HepG2 (cell line): ENCODE measurements at places on chromosomes 12 and 14.
A peak's percentile ranks its signal among the peaks of the same experiment; 100 is the strongest.

- no peak for DNase-seq
Measured at GRCh38 chr14:39861229-39861600, 429.0 kb upstream of the FBXO33 start.

DNA sequence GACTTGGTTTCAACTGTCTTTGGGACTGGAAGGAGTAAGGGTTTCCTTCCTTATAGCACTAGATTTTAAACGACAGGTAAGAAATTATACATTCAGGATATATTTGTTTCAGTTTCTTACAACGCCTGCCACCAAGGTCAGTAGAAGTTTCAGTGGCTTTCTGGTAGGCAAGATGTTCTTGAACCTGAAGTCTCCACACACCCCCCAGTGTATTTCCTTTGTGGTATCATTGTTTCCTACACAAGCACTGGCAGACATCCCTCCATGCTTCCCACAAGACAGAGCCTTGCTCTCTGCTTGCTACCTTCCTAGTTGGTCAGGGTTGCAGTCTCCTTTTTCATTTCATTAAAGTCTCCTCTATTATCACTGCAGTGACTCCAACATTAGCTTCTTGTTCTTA lies 283.1 kb downstream of the FLRT2 start:
- DNase-seq, result no peak

GRCh38 chr12:25151476-25151875 lies 43.5 kb downstream of the DNAI7 start:
- DNase-seq, result no peak

DNA sequence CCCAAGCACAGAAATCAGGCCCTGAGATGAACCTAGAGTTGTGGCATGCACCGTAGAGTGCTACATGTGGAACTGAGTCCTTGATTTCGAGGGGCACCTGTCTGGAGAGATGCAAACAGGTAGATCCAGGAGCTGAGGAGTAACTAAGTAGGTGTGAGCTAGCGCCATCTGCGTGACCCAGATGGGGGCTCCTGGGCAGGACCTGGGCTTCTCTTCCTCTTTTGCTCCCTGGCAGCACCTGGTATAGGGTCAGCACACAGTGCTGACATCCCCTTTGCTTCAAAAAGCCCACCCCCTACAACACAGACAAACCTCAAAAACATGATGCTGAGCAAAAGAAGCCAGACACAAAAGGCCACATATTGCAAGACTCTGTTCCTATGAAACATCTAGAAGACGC lies 65.8 kb downstream of the PITPNM2 start:
- no peak for DNase-seq

DNA sequence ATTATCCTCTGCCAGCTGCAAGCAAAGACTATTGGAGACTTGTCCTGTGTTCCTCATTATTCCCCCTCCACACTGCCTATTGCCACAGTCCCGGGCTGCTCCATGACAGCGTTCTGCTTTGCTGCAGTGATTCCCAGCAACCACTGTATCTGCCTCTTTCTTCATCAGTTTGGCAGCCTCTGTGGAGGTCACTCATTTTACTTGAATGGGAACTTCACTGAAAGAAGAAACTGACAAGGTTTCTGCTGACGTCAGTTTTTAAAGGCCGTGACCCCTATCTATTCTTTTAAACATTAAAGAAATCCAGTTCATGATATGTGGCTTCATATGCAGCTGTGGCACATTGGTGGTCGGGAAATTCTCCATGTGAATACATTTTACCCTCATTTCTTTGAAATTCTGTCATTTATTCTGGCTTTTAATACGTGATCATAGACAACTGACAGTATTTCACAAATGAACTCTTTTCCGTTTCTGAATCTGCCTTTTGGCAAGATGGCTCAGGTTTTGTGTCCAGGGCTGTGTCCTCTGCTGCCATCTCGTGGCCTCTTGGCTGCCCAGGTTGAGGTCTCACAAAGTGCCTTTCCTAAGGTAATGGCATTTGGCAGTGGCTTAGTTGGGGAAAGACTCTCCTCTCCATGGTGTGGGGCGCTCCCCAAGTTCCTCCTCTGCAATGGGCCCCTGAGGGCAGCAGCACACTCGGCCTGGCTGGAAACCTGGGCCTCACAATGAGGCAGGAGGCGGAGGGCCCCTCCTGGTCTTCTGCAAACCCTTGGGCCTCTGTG lies 5.8 kb downstream of the TMEM253 start:
- peak; percentile 84 for DNase-seq

DNA sequence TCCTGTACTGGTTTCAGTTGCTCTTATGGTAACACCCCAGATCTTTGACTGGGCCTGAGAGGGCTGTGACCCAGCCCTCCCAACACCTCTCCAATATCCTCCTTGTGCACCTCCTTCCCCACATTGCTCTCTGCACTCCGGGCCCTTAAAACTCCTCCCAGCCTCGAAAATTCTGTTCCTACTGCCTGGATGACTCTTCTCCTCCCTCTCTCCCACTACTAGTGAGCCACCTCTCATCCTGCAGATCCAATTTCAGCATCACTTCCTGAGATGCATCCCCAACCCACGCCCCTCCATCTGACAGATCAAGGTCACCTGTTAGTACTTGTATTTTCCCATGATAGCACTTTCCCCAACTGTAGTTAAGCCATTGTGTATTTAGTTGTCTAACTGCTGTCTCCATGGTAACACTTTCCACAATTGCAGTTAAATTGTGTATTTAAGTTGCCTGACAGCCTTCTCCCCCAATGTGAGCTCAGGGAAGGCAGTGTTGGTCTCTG lies 11.5 kb upstream of the NT5DC3 start:
- peak; percentile 75 for DNase-seq

DNA sequence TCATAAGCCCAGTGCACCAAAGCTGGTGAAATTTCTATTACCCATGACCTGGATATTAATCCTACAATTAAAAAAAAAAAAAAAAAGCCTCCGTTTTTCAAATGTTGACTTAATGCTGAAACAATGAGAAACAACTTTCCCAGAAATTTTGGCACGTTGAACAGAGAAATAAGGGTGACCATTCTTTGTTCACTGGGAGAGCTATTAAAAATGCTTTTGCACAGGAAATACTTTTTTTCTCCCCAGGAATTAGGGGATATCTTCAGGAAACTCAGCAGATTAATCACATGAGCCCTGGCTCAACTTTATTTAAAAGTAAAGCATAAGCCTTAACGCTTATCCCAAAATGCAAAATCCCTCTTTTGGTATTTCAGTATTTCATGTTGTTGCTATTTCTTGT lies 54.8 kb upstream of the FLRT2 start:
- no peak for DNase-seq
